ENCODE measurements at places on chromosomes 7 and 10.

DNA sequence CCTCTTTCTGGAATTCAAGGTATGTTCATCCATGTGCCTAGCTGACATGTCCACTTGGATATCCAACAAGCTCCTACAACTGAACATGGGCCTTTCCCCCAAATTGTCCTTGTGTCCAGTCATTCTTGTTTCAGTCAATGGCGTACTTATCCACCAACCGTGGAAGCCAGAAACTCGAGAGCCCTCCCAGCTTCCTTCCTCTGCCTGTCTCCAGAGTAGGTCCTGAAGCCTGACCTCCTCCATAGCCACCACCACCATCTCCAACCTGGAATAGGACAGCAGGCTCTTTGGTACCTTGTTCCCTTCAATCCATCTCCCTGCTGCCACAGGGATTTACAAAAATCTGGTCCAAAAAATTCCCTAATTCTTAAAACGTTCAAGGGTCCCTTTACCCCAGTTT lies 305.1 kb downstream of the RPS24 start:
- DNase-seq, result no peak

DNA sequence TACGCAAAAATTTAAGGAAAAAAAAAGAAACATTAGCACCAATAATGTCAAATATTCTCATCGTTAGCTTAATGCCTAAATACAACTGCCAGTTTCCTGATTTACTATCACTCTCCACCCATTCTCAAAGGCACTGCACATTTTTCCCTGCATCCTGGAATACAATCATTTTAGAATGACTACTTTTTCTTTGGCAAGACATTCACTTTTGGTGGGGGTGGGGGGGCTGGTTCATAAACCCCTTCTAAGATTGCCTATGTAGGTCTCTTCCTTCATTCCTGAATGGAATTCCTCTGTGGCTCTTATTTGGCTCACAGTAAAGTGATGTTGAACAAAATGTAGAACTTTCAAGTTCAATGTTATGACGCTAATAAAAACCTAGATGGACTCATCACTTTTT lies 74.3 kb downstream of the RNLS start:
- no peak for DNase-seq

DNA sequence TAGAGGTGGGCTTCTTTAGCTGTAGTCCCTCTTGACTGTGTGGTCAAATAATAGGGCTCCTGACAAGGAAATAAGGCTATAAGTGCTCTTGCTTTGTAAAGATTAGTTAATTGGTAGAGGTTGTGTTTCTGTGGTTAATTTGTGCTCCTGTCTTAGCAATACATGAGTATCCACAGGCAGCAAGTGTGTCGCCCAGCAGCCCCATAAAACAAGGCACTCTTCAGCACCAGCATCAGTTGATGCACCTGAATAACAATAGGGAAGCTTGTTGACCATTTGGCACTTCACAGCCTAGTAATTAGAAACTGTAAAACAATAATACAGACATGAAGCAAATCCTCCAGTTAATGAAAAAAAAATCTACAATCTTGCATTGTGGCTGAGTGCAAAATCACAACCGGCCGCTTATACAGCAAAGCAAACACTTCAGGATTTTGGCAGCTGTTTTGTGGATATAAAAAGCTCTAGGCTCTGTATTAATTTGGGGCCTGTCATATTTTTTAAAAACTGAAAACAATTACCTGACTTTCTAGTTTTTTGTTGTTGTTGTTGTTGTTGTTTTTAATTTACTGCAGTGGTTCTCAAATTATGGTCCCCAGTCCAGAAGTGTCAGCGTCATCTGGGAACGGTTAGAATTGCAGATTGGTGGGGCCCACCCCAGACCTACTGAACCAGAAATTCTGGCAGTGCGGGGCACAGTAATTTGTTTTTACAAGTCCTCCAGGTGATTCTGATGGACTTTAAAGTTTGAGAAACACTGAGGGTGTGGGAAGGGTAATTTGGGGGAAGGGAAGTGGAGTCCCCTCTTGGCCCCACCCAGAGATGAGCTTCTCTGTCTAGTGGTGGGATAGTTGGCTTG lies 56.8 kb downstream of the AUTS2 start:
- DNase-seq, result no peak

- no peak for DNase-seq
Measured at GRCh38 chr7:5679813-5680473, 101.5 kb downstream of the RNF216 start.

DNA sequence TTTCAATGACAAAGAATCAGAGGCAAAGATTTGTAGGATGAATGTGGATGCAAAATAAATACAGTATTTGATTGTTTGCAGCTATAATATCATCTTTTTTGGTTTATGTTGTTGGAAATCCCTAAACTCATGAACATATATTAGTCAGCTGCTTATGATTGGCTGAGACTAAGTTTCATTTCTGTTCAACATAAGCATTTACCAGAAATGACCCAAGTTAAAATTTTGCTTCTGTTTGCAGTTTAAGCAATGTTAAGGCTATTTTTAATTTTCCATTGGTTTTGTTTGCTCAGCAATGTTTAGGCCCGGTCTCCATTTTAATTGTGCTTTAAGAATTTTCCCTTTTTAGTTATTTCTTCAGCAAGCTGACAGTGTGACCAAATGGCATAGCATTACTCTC lies 22.0 kb downstream of the GIMAP6 start:
- no peak for DNase-seq

Data from activated CD4-positive, CD25-positive, alpha-beta regulatory T cell (primary cell).